Astrocyte of the spinal cord (primary cell): ENCODE measurements at places on chromosomes 3 and 15.

GRCh38 chr3:119580067-119580760 lies 922 bp downstream of the ADPRH start:
- no peak for DNase-seq

DNA sequence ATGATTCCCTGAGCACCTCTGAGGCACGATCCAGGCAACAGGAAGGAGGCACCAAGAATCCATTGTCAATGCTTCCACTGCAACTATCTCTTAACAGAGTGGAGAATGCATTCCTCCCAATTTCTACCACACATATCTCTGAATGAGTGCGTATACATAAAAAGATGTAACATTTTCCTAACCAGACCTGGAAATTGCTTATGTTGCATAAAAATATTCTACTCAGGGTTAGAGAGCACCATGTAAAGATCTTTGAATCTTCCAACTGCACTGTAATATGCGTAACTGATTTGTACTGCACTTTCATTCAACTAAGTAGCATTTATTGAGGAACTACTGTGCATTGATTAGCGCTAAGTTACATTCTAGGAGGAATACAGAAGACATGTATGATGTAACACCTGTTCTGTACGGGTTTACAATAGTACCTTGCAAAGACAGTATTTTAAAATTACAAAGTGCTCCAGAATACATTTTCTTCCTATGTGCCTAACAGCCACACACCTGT lies 237.8 kb downstream of the EBLN2 start:
- no peak for DNase-seq

GRCh38 chr15:87910301-87910700 lies 346.2 kb downstream of the NTRK3 start:
- no peak for DNase-seq

- DNase-seq = no peak
These were observed 21.9 kb upstream of the NR1I2 start for GRCh38 chr3:119759962-119760361.

- DNase-seq = peak; percentile 16
These were observed 35.4 kb upstream of the LACTB start for GRCh38 chr15:63086271-63086670.

DNA sequence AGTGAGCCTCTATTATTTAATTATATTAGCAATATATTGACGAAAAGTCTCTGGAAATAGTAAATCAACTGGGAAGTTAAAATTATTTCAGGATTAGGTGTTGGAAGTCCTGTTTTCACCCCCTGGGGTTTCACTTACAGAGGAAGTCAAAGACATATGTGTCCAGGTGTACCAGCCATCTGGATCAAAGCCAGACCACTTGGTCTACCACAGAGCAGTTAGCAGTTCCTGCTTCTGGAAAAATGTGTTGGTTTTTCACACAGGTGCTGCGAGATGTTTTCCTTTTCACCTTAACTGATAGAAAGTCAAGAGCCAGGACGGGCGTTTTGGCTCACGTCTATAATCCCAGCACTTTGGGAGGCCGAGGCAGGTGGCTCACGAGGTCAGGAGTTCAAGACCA lies 13.1 kb downstream of the MME start:
- DNase-seq = no peak

- no peak for DNase-seq
These were observed 31.9 kb downstream of the ITGA11 start for GRCh38 chr15:68400066-68400456.

DNA sequence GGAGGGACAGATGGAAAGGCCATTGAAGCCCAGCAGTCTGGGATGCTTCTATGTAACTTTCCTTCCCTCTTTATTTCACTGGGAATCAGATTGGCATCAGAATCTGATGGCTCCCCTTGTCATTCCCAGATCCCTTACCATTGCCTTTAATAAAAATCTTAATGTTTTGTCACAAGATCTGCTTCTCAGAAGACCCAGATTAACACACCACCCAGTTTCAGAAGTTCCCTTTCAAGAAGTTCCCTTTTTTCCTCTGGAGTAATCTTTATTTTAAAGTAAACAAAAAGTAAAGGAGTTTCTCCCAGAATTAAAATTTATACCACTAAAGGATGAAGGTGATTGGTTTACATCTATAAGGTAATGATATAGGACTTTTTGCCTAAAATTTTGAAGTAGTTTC lies 76.4 kb downstream of the UBR1 start:
- no peak for DNase-seq

DNA sequence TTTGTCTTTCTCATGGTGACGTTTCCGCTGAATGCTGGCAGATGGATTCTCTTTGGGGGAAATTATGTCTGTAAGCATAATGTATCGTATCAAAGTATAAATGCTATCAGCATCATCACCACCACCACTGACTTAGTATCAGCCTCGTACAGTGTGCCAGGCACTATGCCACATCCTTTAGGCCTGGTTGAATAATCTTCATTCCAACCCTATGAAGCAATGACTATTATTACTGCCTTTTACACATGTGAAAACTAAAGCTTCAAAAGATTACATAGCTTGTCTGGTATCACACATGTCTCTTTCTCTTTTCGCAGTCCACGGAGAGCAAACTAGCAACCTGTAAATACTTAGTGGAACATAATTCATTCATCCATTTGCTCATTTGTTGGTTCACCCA lies 166.7 kb upstream of the PRICKLE2 start:
- peak; percentile 13 for DNase-seq

DNA sequence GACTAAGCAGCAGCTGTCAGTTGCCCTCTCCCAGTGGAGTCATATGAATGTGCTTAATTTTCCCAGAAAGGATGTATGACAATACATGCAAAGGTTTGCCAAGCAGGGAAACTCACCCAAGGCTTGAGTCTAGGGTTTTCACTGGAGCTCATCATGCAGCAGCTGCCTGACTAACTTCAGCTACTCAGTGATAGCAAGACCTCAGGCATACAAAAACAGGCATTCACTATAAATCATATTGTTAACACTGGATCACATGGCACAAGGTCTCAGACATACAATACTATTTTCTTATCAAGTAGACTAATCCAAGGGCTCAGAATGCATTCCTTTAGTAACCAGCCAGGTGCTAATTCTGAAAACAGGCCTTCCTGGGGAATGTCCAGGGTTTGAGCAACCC lies 85.0 kb upstream of the STAC start:
- no peak for DNase-seq

GRCh38 chr3:177833332-177833731 lies 636.0 kb upstream of the TBL1XR1 start:
- DNase-seq = no peak

GRCh38 chr3:11908981-11909698 lies 62.5 kb upstream of the TAMM41 start:
- no peak for DNase-seq

GRCh38 chr15:31279221-31280045 lies 47.2 kb upstream of the KLF13 start:
- no peak for DNase-seq

- no peak for DNase-seq
These were observed 82.9 kb downstream of the TOP2B start for GRCh38 chr3:25581823-25582222.

DNA sequence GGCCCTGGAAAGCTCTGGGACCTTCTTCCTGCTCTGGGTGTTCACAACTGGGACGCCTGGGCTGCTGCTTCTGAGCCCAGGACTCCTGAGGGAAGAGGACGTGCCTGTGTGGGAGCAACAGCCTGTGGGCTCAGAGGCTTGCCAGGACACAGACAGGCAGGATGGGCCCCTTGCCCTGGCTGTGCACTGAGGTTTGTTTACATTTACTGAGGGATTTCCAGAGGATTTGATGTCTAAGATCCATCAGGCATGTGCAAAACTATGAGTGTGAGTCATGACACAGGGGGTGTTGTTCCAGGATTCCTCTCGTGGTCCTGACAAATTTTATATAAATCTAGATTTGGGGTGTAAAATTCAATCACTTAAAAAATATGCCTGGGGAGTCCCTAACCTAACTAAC lies 10.6 kb downstream of the CCR9 start:
- peak; percentile 39 for DNase-seq
